ENCODE measurements at places on chromosomes 7 and 10.

DNA sequence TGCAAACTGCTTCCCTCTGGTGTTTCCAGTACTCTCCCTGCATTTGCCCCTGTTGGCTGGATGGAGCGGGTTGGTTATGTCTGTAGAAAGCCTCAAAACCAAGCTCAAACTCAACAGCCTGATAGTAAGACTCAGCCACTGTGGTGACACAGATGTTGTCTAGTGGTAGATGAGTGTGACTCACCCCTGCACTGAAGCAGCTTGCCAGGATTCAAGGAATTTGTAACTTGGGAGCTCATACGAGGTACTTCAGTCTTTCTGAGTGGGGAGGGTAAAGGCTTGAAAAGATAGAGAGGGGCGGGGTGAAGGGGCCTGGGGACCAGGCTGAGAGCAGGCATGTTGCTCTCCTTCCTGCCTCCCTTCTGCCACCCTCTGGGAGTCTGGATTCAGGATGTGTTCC lies 22.9 kb upstream of the AQP1 start:
- no peak for DNase-seq

GRCh38 chr10:100519311-100520051 lies at the start of gene SEC31B:
TSS of gene SEC31B (minus strand) at chr10:100519861. CDS start at chr10:100516952, 2,909 bp downstream.
- DNase-seq = no peak

- DNase-seq = no peak
These were observed 54.7 kb upstream of the LSM8 start for GRCh38 chr7:118129041-118129795.

- no peak for DNase-seq
These were observed 100.6 kb upstream of the MDFIC start for GRCh38 chr7:114821030-114821900.

- DNase-seq = no peak
These were observed 1.9 kb upstream of the ITPRIP start for GRCh38 chr10:104340111-104340526.

GRCh38 chr7:129670656-129671055 lies 59.1 kb downstream of the NRF1 start:
- DNase-seq = no peak

GRCh38 chr7:29619848-29620555 lies 56.4 kb downstream of the PRR15 start:
- no peak for DNase-seq

GRCh38 chr7:99693427-99694200 lies 13.8 kb upstream of the CYP3A5 start:
- DNase-seq = peak; percentile 34

GRCh38 chr10:29670761-29671160 lies 36.0 kb upstream of the SVIL start:
- DNase-seq = no peak

DNA sequence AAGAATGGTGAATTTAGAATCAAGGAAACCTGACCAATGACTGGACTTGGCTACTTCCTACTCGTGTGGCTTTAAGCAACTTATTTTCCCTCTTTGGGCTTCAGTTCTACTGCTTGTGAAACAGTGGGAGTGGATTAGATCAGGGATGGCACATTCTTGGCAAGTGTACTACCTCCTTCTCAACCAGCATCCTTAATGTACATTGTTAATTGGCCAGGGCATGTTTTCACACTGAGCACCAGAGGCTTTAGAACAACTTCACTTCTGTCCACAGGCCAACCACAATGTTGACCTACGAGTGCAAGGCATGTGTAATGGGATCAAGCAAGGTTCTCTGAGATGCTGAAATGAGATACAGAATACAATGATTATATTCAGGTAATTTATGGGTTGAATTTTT lies 315.3 kb downstream of the ADRA2A start:
- DNase-seq = no peak

- DNase-seq = no peak
These were observed 417.9 kb downstream of the AUTS2 start for GRCh38 chr7:70016044-70016770.

DNA sequence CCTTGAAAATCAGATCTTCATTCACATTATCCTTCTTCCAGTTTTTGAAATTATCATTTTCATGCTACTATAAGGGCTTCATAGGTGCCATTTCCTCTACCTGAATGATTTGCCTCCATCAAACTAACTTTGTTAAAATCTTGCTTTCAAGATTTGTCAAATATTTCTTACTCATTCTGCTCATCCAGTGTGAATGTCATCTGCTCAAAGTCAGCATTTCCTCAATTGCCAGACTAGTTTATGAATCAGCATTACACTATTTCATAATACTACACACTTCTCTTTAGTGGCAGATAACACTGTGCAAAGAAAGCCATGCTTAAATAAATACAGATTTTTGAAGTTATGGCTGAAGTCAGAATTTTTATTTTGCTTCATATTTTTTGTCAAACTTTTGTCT lies 21.3 kb upstream of the LIPF start:
- DNase-seq = no peak

DNA sequence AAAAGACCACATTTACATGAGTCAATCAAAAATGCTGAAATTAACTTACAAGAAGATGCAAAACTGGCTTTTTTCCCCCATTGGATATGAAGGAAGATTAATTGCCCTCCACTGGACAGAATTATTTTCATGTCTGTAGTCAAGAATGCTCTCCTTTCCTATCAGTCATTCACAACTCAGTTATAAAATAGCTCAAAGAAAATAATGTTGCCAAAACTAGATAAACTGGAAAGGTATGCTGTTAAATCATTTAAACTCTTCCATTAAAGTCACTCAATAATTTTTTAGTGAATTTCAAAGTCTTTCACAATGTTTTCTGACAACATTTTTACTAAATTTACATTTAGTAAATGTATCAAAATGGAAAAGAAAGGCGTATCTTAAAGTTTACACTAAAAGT lies 384.5 kb downstream of the HGF start:
- no peak for DNase-seq

DNA sequence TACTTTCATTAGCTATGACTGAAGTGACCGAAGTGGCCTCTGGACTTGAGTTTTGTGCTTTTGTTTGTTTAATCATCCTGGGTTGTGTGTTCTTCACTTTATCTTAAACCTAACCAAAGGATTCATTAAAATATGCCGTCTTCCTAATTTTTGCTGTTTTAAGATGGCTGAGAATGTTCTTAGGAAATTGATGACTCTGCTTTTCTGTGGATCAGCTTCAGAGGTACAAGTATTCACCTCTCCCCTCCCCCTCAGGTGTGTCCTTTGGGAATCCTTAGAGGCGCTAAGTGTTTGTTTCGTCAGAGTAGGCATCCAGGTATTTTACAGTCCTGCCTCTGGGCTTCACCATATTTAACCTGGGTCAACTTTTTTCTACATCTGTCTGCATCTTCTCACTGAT lies 1.1 kb downstream of the CCDC126 start:
- DNase-seq = no peak

GRCh38 chr7:1492640-1493039 lies 11.5 kb downstream of the INTS1 start:
- DNase-seq = no peak

- no peak for DNase-seq
These were observed 23.6 kb downstream of the ABI1 start for GRCh38 chr10:26837139-26837538.

DNA sequence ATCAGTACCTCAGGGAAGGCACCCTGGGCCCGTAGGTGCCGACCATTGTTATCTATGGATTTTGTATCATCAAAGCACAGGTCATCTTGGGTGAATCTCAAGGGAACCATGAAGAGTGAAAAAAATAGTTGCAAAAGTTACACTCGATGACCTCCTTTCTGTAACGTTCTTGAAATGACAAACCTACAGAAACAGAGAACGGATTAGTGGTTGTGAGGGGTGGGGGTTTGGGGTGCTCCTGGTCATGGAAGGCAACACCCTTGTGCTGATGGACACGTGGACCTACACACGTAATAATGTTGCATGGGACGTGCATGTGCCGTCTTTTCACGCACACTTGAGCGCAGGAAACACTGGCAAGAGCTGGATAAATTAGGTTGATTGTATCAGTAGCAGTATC lies 655.9 kb downstream of the SDK1 start:
- no peak for DNase-seq

DNA sequence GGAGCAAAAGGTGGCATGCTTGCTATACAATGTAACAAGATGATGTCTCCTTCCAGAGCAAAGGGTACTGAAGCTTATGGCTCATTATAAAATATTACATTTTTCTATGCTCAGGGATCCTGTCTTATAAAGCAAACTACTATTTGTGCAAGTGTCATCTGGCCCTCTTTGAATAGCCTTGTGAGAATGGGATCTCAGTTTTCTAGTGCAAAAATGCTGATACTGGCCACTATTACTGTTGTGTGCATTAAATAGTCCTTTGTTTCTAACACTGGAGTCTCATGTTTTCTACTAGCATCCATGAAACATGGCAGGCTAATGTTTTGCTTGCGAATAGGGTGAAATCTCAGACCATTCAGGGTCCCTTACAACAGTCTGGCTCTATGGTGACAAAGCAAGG lies 823.0 kb downstream of the REEP3 start:
- DNase-seq = no peak

DNA sequence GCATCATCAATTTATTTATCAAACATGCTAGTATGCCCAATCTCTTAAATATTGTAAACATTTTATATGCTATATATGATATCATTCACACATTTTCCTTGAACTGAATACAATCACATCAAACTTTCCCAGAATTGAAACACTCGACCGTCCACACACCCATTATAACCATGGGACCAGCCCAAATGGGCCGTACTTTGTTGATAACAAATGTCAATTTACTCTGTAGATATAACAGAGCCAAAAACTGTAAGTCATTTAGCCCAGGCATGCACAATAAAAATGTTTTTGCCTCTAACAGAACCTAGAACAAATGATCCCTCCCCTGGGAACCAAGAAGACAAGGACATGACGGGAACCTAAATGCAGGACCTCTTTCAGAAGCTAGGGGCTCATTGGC lies 683 bp upstream of the ANKRD22 start:
- DNase-seq = no peak

DNA sequence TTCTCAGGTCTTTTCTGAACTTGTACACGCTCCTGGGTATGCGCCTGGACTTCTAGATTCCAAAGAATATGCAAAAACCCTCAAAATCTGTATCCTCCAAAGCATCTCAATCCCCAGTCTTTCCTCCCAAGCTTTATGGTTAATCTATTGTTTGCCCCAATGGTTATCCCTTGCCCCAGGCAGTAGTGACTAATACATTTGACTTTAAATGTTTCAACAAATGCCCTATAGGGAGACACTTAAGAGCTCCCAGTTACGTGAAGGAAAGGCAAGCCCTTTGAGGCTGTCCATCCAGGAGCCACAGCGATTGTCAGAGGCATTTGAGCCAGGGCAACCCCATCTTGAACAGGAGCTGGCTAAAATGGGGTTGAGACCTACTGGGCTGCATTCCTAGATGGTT lies 12.7 kb upstream of the FOXL3 start:
- DNase-seq = no peak

- no peak for DNase-seq
These were observed 430.8 kb downstream of the PLXNA4 start for GRCh38 chr7:132145466-132145865.

GRCh38 chr7:97868788-97869187 lies 3.4 kb downstream of the ASNS start:
- DNase-seq = no peak

DNA sequence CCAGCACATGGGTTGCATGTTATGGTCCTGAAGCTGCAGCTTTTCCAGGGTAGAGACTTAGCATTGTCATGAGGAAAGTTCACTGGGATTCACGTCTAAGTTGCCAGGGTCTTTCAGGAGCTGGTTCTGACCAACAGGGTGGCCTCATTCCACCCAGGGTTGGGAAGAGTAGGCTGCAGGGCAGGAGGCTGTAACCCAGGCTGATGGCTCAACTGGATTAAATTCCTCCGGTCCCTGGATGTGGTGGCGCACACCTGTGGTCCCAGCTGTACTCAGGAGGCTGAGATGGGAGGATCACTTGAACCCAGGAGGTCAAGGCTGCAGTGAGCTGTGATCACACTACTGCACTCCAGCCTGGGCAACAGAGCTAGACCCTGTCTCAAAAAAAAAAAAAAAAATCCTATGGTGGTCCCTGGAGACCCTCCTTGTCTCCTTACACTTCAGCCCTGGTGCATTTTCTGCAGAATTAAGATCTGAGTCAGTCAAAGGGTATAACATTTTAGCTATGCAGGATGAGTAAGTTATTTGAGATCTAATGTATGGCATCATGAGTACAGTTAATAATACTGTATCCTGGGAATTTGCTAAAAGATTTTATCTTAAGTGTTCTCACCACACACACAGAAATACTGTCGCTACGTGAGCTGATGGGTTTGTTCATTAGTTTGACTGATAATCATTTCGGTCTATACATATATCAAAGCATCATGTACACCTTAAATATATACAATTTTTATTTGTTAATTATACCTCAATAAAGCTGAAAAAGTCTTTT lies 44.0 kb downstream of the ASB13 start:
- DNase-seq = no peak

- peak; percentile 42 for DNase-seq
These were observed 29.7 kb downstream of the STN1 start for GRCh38 chr10:103888113-103888841.

DNA sequence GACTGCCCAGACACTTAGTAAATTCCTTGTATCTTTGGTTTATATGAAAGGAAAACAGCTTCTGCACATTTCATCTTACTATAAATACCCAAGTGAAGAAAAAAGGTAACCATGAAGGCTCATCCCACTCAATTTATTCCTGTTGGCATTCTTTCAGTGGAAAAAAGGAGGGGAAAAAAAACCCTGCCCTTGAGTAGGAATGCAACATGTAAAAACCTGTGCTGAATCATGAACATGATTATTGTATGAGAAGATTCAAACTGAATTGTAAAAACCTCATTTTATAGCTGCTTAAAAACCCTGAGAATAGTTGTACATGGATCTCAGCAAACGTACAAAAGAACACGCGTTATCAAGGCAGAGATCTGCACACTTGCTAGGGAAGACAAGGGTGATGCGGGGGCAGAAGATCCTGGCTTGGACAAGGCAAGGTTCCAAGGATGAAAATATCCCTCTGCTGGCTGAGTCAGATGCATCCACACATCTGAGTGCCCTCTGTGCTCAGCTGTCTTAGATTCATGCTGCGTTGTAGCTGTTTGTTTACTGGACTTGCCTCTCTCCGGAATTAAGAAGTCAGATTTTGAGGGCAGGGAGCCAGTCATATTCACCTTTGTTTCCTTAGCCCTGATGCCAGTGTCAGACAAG lies 658.2 kb downstream of the PARD3 start:
- DNase-seq = no peak

- no peak for DNase-seq
These were observed 16.7 kb downstream of the UNC5B start for GRCh38 chr10:71228875-71229675.

GRCh38 chr7:106611911-106612310 lies 49.0 kb downstream of the CCDC71L start:
- DNase-seq = no peak

- DNase-seq = no peak
These were observed 6.1 kb downstream of the NYAP1 start for GRCh38 chr7:100489824-100490223.

DNA sequence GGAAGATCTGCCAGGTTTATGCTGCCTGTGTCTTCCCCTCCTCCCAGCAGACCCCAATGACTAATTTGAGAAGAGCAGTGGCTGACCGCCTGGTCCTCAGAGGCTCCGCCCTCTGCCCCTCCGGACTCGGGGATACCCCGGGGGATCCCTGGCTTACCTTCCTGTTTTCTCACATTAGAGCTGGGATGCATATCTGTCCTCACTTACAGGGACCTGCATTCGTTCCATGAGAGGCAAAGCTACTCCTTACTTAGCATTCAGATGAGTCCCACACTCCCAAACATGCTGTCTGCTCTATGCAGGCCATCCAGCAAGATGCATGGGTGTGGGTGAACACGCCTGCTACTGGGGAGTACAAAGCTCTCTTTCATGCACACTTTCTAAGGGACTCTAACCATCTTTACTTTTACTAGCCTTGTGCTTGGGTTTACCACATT lies 24.0 kb downstream of the VOPP1 start:
- no peak for DNase-seq

GRCh38 chr10:51171946-51172345 lies 97.7 kb downstream of the PRKG1 start:
- DNase-seq = no peak
